ENCODE measurements at places on chromosomes 4 and X.

DNA sequence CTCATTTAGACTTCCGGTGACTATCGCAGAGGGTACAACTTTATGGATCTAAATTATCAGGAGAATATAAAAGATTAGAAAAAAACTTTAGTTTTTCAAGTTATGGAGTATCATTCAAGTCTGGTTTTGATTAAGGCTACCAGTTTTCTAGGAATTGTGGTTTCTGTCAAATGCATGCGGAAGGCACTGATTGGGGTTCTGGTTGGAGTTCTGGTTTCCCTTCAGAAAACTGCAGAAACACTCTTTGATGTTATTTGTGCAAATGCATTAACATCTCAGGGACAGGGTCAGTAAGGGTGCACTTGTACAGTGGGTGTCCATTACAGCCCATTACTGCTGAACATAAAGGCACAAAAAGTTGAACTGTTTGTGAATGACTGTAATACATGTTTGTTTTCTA, 100.2 kb downstream of the LIMCH1 start:
- DNase-seq, result no peak

GRCh38 chrX:1239681-1240142, 27.3 kb upstream of the CRLF2 start:
- no peak for DNase-seq

DNA sequence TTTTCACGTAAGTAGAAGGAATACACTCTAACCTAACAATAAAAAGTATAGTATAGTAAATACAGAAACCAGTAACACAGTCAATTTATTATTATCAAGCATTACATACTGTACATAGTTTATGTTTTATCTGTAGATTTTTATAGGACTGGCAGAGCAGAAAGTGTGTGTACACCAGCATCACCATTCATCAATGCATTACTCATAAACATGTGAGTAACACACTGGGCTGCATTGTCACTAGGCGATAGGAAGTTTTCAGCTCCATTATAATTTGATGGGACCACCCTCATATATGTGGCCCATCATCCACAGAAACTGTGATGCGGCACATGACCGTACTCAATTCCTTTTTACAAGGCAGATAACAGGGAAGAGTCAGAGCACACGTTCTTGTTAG, 137.8 kb upstream of the RBPJ start:
- DNase-seq, result no peak

DNA sequence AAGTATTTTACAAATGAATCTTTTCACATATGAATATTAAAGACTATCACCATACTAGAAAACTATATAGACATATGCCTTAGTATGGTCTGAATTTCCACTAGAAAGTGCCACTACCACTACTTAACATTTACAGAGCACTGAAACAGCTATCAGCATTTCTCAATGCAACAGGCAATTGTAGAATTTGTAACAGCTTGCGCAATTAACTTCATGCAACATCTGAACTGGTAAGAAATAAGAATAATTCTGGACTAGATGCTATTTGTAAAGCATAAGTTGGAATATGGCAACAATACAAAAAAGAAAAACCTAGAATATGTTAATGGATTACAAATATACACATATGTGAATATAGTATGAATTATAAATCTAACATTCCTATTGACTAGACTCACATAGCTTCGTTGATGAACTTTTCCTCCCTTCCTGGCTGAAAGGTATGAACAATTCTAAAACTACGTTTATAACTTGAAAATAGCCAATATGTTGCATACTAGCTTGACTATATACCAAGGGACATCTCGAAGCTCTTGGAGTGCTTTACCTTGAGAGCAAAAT, 82.0 kb downstream of the ATP8A1 start:
- DNase-seq, result no peak

- no peak for DNase-seq
Observed at GRCh38 chr4:27215220-27215826, 354.7 kb downstream of the STIM2 start.

- DNase-seq, result no peak
Observed at GRCh38 chr4:71268166-71268565, 70.7 kb upstream of the SLC4A4 start.

GRCh38 chr4:120215350-120215749, 148.7 kb upstream of the MAD2L1 start:
- DNase-seq, result no peak

- DNase-seq, result no peak
Observed at GRCh38 chr4:73668782-73669201, 48.6 kb upstream of the RASSF6 start.

DNA sequence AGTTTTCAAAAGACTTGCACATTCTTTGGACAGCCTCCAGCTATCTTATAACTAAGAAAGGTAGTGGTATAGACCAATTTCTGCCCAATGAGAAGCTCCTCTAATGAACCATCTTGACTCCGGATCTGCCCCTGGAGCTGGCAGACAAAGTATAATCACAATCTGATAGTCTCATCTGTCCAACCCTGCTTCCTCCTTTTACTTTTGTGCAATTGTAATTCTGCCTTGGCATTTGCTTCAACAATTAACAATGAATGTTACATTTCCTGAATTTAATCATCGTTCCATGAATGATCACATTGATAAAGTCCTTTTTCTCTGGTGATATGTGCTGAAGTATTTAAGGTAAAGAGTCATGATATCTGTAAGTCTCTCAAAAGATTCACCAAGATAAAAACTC, 27.8 kb downstream of the FRYL start:
- no peak for DNase-seq

DNA sequence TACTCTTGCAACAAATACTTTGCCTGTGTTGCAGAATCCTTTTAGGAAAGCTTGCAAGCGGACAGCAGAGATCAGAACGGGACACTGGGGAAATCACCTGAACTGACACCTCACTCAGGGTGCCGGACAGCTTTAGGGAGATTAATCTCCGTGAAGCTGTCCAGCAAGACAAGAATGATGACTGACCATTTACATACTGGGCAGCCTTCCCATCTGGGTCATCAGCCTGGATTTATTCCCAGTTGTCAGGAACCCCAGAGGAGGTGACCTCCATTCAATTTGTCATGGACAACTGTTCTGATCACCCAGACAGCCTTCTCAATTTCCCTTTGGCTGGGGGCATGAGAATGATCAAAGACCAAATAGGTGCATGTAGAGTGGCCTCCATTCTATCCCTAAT, 93.0 kb upstream of the EGFL6 start:
- no peak for DNase-seq

DNA sequence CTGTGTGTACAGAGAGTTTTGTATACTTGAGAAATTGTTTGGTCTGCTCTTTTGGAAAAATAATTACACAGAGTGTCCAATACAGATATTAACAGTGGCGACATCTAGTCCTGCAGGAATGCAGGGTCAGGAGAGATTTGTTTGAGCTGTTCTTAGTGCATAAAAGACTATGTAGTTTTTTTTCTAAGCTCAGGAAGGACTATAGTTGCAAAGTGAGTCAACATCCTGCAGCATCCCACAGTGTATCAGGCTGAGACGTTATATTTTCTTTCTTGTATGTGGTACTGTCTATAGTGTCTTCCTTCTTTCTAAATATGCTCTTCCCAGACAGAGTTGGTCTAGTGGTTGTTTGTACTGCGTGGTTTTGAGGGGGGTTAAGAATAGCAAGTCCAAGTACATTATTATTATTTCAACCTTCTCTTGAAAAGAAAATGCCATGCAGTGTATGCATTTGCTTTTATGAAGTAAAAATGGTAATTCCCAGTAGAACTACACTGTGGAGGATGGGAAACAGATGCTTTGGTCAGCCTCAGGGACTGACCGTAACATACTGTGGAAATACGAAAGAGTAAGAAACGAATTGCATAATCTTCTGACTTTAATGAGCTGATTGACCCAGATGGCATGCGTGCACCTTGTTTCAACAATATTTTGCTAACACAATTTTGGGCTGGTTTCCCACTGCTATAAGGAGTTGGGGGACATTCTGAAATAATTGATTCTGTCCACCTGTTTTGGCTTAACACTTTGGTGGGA, 67.4 kb downstream of the DMP1 start:
- no peak for DNase-seq

GRCh38 chr4:39900966-39901365, 76.7 kb downstream of the PDS5A start:
- DNase-seq, result no peak

- DNase-seq, result no peak
Observed at GRCh38 chr4:181650033-181650825, 593.0 kb upstream of the TENM3 start.

GRCh38 chrX:13420545-13421183, 100.8 kb upstream of the ATXN3L start:
- no peak for DNase-seq

DNA sequence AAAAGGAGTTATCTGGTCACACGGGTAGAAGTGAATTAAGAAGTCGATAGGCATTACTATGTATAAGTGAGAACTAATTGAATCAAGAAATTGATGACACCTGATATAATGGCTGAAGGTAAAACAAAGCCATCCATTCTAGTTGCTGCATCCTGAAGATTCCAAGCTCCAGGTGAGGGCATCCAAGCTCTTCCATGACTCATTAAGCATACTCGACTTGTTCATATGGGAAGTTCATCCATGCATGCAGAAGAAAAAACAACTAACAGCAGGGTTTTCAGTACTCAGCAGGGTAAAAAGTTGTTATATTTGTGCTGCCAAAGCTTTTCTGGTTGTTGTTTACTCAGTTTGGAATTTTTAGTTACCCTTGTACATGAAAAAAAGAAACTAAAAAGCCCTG, 508.0 kb upstream of the CXorf51A start:
- DNase-seq, result no peak

- DNase-seq, result no peak
Observed at GRCh38 chr4:94668724-94669123, 89.0 kb upstream of the BMPR1B start.

DNA sequence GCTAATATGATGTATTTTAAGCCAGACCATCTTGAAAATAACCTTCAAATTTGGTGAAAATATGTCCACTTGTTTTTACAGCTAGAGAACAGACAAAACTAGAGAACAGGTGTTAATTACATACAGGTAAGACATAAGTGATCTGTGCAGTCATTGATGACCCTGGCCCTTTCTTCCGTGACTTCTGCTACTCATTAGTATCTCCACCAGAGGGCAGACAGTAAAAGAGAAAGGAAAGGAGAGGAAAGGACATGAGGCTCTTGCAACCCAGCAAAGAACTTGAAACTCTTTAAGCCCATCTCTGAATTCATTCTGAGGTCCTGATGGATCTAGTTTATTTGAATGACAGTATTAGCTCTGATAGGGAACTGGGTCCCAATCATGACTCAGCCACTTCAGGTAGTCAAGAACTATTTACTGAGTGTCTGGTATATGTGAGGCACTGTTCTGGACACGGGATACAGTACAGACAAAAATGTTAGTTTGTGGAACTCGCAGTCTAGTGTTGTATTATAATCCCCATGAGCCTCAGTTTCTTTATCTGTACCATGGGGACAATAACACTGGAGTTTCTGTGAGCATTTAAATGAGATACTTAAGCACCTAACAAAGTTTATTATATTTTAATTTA, 121.0 kb upstream of the TEX13D start:
- DNase-seq, result no peak

DNA sequence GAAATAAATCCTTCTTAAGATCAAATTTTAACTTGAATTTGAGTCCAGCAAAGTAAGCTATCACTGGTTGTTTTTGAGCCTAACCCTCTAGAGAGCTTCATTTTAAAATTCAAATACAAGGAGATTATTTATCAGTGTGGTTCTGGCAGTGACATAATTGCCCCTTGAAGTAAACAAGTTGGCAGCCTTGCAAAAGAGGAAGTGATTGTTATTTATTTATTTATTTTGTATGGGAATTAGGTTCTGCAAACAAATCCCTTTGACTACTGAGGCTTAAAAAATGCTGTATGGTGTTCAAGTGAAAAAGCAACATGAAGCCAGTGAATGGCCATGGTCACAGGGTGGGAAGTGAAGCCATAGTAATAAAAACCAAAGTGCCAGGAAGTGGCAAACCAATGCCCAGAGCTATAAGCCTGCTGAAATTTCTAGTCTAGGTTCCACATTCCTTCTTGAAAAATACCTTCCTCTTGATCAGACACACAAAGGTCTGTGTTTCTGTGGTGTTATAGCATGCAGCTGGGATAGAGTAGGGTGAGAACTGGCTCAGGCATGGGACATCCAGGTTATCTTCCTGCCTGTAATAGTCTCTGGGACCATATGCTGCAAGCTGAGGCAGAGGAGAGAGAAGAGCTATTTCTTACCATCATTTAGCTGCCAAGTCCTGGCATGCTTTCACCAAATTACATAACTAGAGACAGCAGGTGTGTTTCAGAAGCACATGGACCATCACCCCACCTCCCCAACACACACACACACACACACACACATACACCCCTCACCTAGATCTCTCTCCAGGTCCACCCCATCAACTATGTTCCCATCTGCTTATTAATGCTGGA, 47.1 kb upstream of the TSPAN7 start:
- no peak for DNase-seq

GRCh38 chr4:71711985-71712348, 71.9 kb downstream of the GC start:
- DNase-seq, result no peak

DNA sequence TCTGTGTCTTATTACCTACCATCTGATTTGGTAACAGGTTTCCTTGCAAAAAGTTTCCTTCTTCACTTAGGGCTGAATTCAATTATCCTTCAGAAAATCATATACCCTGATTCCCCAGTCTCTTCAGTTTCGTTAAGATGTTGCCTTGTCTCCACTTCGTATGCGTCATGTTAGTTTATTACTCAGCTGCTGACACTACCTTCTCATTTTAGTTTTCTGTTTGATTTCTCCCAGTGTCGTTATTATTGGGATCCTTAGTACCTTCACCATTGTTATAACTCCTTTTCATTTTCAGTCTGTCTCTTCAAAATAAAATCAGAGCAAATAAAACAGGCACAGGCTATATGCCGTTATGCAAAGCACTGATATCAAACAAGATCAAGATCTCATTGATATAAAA, 87.5 kb upstream of the RBPJ start:
- DNase-seq, result no peak

GRCh38 chrX:130170752-130171445, 863 bp upstream of the RAB33A start:
- DNase-seq, result peak; percentile 43

DNA sequence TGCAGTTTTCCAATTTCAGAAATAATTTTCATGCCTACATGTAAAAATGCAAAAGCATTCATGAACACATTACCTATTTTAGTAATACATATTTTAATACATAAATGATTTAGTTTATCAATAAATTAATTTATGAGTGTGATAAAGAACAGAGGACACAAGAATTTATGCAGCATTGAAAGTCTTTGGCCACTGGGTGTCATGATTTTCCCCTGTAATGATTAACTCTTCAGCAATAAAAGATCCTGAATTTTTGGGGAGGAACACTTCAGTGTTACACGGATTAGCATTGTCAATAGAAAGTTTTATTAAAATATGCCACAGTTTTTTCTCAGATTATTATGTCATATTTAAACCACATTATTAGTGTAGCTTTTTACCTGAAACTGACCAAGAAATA, 8.6 kb upstream of the VCX2 start:
- no peak for DNase-seq

DNA sequence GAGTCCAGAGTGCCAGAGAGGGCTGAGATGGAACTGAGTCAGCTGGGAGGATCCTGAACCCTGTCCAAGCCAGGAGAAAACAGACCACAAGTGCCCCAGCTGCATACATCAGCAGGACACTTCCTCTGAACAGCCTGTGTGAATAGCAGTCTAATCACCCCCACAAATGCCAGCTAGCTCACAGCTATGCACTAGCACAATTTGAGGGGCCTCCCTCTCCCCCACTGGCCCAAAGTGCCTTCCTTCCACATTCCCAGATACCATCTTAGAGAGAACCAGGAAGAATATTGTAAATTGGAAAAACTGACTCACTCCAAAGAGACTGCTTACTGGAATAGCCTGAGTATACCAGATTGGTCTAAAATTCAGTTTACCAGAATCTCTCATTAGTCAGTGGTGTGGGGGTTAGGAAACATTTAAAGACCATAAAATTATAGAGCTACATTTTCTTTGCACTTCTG, 292.6 kb upstream of the KLF3 start:
- no peak for DNase-seq
